ENCODE measurements at places on chromosomes 2 and 18. TPM values are rescaled to one million over a fixed set of nuclear protein-coding genes. Genes with fewer than 3 reads are reported as not detected.

Gene ATP6V1C2
- polyA plus RNA-seq = 4.8 TPM

- no peak for DNase-seq
These were observed 101.5 kb downstream of the KLF7 start for GRCh38 chr2:207064128-207064690.

DNA sequence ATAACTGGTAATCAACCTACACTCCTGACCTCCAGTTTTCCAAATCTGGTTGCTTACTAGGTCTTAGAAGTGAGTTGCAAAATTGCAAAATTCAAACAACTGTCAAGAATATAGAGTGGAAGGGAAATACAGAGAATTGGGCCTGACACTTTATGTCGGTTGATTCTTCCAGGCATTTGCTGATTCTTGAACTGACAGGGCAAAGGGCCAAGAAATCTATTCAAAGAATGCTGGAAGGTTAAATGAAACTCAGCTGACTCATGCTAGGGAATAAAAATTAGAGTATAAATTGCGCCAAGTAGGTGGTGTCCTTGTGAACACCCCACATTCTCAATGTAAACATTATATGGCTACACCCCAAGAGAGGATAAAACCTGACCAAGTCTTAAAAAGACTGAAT lies 21.5 kb upstream of the ZSCAN30 start:
- DNase-seq = no peak

DNA sequence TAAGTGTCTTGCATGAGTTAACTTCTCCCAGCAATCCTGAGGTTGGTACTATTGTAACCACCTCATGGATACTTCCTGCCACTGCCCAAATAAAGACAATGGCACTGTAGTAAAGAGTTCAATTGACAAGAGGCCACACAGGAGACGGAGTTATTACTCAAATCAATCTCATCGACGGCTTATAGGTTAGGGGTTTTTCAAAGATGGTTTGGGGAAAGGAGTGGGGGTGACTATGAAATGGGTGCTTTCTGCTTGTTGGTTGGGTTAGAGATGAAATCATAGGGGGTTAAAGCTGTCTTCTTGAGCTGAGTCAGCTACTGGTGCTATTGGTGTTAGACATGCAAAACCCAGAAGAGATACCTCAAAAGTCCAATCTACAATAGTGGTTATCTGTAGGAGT lies 1258.0 kb upstream of the ZEB2 start:
- DNase-seq = no peak

DNA sequence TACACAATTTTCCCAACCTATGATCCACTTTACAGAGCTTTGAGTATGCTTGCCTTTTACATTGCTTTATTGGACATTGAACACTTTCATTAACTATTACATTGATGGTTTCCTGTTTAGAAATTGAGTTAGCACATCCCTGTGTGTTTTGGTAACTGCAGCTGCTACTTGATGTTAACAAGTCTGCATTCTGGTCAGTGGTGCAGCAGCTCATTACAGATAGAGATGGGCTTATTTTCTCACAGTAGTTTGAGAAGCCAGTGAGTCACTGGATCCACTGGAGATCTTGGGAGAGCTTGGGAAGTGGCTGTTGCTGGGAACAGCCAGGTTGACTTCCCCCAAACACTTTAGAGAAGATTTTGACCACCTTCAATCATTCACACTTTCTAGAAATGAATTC lies 150.5 kb downstream of the ARHGAP15 start:
- no peak for DNase-seq

- DNase-seq = no peak
These were observed 56.4 kb upstream of the LRRC30 start for GRCh38 chr18:7174344-7175095.
